ENCODE measurements at places on chromosomes 2 and 18. TPM values are rescaled to one million over a fixed set of nuclear protein-coding genes. Genes with fewer than 3 reads are reported as not detected.

Gene ST6GAL2
- total RNA-seq = 2.5 TPM

Gene NTSR2
- not detected for total RNA-seq

Gene WNT6
- total RNA-seq = not detected

Gene ACMSD
- not detected for total RNA-seq

Gene NYAP2
- 0.93 TPM for total RNA-seq

Gene PCARE
- total RNA-seq = 0.55 TPM

Gene NEMP2
- total RNA-seq = 8.0 TPM

Gene LBX2
- total RNA-seq = 1.8 TPM

Gene MCFD2
- 104 TPM for total RNA-seq

Gene RBFA
- total RNA-seq = 18.0 TPM

Gene SLC20A1
- total RNA-seq = 59.4 TPM

Gene ANO7
- total RNA-seq = 2.1 TPM

Gene ABHD1
- total RNA-seq = 0.35 TPM

DNA sequence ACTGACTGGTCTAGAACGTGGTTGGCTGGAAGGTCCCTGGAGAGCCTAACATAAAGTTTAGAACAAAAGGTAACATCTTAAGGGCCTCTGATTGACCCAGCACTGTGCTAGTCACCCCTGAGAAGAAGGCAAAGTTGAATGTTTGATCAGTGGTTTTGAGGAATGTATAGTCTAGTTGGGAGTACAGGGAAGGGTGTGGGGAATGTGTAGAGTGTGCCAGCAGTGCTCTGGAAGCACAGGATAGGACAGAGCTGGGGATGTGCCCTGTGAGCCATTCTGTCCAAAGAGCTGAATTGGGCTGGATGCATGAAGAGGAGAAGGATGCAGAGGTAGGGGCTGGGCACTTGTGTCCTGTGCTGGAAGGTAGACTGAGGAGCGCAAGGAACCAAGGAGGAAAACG, 41.0 kb upstream of the DOCK10 start:
- DNase-seq = no peak

DNA sequence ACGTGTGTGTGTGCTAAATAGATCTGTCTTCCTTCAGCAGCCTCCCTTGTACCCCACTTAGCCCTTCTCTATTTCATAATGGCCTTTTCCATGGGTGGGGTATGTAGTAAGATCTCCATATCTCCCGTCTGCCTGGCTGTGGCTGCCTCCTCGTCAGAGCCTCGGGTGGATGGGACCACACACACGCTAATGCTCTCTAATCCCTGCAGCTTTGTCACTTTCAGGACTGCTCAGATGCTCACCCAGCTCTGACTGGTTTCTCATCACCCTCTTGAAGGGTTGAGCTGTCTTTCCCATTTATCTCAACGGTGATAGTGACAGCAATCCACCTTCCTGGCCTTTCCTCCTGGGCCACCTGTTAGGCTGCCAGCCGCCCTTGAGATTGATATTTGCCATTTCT, 95.3 kb downstream of the DCC start:
- DNase-seq = no peak

- peak; percentile 57 for DNase-seq
These were observed 1.5 kb downstream of the PROM2 start for GRCh38 chr2:95275601-95276243.

GRCh38 chr18:75247611-75248421, 37.2 kb downstream of the TSHZ1 start:
- DNase-seq = no peak

GRCh38 chr2:61044636-61045035, 21.0 kb upstream of the SANBR start:
- no peak for DNase-seq

GRCh38 chr2:9807555-9808305, 35.5 kb upstream of the TAF1B start:
- no peak for DNase-seq

DNA sequence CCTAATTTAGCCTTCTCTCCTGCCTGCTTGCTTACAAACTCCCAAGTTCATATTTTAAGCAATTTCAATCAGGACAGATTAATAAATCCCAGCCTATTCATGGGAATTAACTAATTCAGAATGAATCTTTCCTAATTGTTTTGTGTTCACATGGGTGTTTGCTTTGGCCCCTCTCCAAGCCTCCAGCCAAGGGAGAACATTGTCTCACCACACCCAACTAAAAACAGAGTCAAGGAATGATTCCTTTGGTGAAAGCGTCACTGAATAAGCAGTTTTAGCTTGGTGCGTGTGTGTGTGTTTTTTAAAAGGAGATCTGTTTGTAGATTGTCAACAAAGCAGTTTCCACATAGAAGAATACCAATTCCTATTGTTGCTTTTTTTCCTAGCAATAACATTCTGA, 43.0 kb upstream of the DSG1 start:
- DNase-seq = peak; percentile 66

DNA sequence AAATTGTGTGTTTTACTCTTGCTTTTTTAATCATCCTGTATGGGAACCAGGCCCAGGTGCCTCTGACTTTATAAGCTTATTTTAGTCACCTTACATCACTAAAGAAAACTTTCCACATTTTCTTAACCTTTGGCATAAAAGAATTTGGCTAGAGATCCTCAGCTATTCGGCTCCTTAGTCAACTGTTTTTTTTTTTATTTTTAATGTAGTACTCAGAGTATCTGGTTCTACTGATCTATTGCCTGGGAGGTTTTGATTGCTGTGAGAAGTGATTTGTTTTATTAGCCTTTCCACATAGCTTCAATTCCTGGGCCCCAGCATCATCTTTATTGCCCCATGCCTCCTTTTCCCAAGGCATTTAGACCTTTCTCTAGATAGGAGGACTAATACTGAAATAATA, 121.0 kb downstream of the MYO1B start:
- DNase-seq = no peak

- no peak for DNase-seq
These were observed 44.4 kb upstream of the SPATS2L start for GRCh38 chr2:200262047-200262446.

DNA sequence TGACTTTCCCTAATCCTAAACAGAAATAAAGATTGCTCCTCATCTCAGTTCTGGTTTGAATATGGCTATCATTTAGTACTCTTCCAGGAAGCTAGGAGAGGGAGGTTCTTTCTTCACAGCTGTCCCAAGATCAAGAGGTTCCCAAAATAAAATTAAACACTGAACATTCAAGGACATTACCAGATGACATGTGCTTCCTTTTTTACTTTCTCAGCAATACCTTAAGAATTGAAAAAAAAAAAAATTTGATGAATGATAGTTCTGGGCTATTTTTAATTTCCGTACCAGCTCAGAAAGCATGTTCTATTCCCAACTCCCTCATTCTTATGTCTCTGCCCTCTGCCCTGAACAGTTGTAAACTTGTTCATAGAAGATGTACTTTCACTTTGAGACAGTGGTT, 61.7 kb upstream of the MYL1 start:
- no peak for DNase-seq

DNA sequence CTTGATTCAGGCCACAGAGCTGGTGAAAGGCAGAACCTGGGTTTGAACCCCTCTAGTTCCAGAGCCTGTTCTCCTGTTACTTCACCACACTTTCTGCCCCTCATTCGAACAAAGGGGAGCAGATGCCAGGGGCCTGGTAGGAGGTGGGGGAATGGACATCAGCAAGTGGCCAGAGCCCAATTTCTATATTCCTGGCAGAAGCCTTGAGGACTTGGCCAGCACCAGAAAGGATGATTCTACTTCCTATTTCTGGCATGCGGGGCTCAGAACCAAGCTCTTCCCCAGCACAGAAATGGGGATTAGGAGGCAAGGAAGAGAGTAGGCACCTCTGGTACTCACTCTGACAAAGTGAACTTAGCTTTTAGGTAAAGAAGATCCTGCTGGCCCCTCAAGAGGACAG, 49.3 kb downstream of the ADD2 start:
- no peak for DNase-seq

DNA sequence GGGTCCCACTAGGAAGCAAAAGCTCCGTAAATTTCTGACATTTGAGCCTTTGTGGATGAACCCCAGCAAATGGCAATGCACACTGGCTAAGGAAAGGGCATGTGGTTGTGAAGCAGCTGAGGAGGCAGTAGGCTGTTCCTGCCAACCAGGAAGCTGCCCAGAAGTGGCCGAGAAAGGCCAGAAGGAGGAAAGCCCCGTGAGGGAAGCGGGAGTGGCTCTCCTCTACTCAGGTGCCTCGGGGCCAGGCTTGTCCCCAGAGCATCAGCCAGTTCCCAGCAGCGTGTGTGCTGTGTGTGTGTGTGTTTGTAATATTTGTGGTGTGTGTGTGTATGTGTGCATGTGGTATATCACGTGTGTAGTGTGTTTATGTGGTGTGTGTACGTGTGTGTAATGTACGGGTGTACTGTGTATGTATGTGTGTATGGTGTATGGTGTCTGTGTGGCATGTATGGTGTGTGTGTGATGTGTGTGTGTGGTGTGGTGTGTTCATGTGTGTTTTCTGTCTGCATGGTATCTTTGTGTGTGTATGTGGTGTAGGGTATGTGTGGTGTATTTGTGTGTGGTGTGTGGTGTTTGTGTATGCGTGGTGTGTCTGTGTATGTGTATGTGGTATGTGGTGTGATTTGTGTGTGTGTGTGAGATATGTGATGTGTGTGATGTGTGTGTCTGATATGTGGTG, 90.6 kb downstream of the APOB start:
- DNase-seq = no peak

DNA sequence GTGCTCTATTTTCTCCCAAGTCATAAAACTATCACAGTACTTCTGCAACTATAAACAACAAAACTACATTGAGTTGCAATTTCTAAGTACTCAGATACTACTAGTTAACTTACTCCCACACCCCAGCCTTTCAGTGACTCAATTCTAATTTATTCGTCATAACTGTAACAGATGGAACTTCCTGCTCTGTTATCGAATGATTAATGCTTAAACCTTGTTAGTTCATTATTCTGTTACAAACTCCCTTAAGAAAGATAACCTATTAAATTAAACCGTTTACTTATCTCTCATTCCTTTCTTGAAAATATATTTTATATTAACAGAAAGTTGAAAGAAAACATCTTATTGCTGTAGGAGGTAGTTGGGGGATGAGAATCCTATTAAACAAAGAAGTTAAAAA, 17.0 kb downstream of the TNFAIP6 start:
- DNase-seq = no peak

GRCh38 chr2:221156062-221156734, 415.9 kb downstream of the EPHA4 start:
- DNase-seq = no peak

GRCh38 chr2:232632904-232633412, 446 bp upstream of the EFHD1 start:
- DNase-seq = no peak

- no peak for DNase-seq
These were observed 187.3 kb downstream of the FAM210A start for GRCh38 chr18:13539050-13539449.

DNA sequence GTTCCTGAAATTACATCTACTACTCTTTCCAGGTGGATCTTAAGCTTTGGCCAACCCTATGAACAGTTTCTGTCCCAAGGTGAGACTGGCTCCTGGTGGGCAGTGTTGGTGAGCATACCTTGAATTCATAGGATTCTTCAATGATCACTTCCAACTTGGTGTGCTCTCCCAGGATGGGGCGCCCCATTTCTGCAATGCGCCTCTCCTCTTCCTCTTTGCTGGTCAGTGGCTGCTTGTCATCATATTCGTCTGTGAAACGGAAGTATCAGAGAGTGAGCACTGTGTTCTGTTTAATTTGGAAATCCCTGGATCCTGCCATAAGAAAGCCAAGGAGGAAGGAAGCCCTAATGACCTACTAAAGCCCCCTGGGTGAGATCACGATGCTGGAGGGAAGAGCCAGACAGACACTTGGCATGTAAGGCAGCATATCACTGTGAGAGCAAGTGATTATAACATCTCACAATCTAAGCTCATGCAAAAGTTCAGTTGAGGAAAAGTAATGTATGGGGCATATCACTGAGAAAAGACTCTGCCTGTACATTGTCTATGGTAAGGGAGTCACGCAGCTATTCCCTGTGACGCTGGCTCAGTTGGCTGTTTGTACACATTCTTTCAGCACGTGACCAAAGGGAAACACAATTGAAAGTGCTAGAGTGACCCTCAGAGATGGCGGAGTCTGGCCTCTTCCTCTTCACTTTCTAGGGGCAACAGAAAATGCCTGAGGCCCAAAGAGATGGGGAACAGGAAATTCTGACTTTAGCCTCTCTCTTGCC, 287.0 kb downstream of the SLC8A1 start:
- DNase-seq = no peak

GRCh38 chr2:212505586-212505985, 33.0 kb downstream of the ERBB4 start:
- no peak for DNase-seq

GRCh38 chr2:144370937-144371584, 148.9 kb downstream of the ZEB2 start:
- DNase-seq = no peak

- no peak for DNase-seq
These were observed 1603.6 kb upstream of the NXPH2 start for GRCh38 chr2:140383781-140384180.

DNA sequence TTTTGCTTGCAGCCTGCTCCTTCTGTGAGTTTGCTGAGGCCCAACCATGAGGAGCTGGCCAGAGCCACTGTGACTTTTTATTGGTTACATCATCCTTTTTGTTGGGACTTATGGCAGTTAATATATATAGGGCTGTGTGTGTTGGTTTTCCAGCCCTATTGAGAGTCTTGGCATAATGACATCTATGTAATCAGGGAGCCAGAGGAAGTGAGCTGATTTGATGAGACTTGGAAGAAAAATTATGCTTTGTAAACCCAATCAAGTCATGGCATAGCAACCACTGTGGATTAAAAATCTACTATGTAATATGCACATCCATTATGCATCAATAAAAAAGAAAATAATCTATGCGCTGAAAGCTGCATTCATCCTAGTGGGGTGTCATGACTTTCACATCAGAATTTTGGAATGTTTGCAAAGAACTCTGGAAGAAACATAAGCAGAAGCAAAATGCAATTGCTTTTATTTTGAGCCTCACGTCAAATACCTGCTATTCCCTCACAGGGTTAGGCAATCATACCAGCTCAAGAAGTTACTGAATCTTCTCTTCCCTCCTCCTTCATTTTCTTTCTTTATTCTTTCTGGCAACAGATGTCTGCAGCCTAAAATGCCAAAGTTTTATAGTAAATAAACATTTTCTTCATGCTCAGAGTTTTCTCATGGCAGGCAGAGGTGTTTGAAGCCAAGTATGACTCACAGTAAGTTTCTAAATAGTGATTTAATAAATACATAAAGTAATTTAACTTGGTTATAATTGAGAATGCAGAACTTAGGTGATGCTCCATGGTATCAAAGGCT, 308.5 kb downstream of the KCNS3 start:
- no peak for DNase-seq

GRCh38 chr18:65938592-65939372, 188.0 kb downstream of the CDH7 start:
- no peak for DNase-seq

- no peak for DNase-seq
These were observed 79.3 kb downstream of the BIRC6 start for GRCh38 chr2:32436150-32436549.

- DNase-seq = no peak
These were observed 211.0 kb downstream of the TGIF1 start for GRCh38 chr18:3660739-3661515.

GRCh38 chr2:10245661-10246060, 57.0 kb upstream of the HPCAL1 start:
- DNase-seq = peak; percentile 38

All from upper lobe of right lung (tissue), 1 donor.